ENCODE measurements at places on chromosomes 3 and 15.

DNA sequence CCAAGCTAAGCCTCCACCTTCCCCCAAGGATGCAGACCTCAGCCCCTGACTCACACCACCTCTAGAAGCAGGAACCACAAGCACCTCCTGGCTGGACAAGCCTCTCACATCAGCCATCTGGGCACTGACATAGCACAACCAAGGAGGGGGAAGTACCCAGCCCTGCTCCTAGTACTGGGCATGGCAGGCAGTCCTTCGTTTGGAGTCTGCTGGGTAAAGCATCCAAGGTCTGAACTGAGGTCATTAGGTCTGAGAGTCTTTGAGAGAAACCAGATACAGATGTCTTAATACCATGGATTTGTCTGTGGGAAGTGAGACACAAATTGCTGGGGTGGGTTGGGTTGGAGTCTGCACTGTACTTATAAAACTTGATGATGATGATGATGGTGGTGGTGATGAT is 61.8 kb downstream of the CCDC33 start:
- no peak for DNase-seq

DNA sequence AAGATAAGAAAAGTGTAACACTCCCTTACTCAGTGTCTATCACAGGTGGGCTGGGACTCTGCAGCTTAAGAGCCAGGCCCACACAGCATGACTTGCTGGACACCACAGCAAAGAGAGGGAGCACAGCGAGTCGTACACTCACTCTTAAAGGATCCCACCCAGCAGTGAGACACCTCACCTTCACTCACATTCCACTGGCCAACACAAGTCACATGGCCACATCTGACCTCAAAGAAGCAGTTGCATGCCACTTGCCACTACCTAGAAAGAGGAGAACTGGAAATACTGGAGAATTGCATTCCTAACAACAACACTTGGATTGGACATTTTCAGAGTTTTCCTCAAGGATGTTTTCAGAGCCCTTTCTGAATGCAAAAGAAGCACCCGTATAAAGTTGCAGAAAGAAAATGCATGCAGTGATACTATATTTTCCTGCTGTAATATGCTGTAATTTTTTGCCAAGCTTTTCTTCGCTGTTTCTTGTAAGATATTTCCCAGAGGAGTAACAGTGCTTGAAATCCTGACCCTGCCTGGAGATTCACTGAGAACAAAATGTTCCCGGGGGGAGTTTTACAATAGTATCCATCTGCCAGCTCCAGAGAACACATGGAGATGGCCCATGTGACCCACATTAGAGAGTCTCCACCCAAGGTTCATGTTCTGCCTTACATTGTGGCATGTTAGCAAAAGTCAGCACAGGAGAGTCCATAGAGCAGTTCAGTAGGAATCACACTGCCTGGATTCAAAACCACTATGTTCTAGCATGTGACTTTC is 42.2 kb downstream of the TRIM42 start:
- DNase-seq: no peak

- peak; percentile 48 for DNase-seq
Observed at GRCh38 chr15:77634266-77634962, 1.7 kb upstream of the LINGO1 start.

GRCh38 chr3:102450976-102451375 is 16.2 kb downstream of the ZPLD1 start:
- DNase-seq: no peak

- DNase-seq: no peak
Observed at GRCh38 chr3:191047930-191048329, 151.1 kb upstream of the OSTN start.

DNA sequence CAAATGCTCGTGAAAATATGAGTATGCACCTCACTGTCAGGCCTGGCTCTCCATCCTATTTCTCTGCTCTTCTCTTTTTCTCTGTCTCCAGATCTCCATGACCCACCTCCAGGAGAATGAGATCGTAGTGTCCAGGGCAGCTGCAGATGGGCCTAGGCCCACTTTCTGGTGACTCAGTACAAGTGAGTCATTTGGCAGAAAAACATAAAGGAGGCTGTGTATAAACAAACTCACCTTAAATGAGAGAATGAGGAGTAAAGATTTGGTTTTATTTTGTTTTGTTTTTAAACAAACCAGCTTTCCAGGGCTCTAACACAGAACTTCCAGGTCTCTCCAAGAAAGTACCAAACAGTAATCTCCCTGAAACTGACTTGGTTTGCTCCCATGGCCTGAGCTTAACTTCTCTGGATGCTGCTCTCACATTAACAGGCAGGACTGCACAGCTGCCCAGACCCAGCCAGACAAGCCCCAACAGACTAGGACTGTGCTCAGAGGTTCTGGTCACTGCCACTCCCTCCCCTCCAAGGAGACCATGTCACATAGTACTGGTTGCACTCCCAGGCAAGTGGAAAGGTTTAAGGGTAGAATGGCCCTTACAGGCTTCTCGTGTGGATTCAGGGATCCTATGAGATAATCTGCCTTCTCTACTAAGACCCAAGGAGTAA is 1.5 kb upstream of the HEG1 start:
- DNase-seq: no peak

- no peak for DNase-seq
Observed at GRCh38 chr15:91895051-91895450, 41.5 kb downstream of the SLCO3A1 start.

DNA sequence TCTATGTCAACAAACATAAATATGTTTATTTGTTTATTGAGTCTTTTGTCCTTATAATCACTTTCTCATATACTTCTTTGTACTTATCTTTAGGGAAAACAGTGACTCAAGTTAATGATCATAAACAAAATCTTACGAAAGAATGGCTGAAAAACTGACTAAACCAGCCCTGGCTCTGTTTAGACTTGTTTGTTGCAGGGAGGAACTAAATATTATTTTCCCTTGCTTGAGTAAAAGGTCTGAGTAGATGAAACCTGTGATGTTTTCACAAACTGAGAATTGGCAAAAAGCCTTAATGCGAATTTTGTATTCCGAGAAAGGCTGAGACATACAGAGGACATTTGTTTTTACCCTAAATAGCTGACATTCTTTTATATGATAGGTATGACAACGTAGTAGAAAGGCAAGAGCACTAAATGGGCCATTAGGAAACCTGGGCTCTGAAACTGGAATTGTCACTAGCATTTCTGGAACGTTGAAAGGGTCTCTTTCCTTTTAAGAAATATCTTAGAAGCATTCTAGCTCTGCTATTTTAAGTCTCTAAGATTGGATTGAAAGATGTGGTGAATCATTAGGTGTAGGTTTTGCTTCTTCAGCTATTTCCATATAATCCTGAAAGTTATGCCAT is 18.2 kb upstream of the CLDN16 start:
- DNase-seq: no peak

DNA sequence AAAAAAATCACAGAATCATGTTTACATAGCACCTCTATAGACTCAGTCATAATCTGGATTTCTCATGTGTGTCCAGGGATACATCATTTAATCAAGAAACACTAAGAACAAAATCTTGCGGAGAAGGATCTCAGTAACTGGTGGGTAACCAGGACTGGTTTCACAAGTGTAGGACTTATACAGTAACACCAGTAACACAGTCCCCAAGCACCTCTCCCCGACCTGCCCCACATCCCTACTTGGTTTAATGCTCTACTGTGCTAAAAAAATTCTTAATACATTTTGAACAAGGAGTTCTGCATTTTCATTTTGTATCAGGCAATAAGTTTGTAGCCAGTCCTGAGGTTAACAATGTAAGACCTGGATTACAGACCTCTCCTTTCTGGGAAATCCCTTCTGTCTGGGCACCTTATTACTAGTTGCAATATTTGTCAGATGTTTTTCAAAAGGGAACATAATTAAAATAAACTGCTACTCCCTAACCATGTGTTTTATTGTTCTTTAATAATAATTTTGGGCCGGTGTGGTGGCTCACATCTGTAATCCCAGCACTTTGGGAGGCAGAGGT is 57.6 kb upstream of the BBX start:
- no peak for DNase-seq

DNA sequence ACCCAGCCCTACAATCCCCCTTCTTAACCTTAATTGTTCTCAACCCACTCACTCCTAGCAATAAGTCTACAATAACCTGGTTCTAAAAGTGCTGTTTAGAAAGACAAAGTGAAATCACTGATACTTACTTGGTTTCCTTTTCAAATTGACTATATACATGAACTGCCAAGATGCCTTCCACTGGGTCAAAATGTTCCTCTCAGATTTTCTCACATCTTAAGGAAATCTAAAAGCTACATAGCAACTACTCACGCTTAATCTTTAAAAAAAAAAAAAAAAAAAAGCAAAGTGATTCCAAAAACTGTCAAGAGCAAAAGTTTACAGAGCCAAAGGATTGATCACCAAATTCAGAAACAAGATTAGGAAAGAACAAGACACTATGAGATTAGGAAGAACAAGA is 68.7 kb upstream of the MAP4 start:
- DNase-seq: no peak

- no peak for DNase-seq
Observed at GRCh38 chr3:24476871-24477656, 17.6 kb downstream of the THRB start.

DNA sequence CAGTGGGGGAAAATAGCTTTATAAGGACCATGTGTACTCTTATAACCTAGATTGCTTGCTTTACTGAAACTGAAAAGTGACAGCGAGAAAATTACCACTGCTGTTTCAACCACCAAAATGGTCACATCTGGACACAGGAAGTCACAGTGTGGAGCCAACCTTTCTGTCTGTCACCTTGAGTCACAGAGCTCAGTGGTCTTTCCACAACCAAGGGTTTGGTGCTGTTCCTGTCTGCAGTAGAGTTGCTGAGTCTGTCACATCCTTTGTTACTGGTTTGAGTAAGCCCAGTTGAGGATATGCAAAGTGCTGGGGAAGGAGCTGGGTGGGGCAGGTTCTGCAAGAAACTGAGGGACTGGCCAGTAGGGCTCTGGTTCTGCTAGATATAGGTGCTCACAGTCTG is 139.1 kb upstream of the EIF1B start:
- no peak for DNase-seq

DNA sequence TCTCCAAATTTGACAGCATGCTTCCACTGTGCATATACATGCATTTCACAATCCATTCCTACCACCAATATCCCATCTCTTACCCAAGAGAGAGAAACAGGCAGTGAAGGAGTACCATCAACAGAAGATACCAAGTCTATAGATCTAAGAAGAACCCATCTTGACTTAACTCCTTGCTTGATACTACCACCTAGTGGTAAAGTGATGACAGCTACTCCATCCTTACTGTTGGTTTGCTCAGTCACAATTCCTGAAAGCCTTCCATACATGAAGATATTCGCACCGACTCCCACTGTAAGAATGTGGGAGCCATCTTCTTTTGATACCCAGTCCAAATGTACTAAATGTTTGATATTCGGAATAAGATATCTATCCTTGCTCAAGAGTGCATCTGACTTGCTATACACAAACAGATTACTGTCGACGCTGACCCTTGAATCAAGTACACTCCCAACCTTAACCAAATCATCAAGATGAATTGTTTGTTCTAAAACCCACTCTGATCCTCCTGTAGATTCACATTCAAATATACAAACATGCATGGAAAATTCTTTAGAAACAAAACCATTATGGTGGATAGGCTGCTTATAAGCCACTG is 123.1 kb downstream of the DMXL2 start:
- DNase-seq: no peak

GRCh38 chr15:70092464-70093027 is 5.2 kb downstream of the TLE3 start:
- no peak for DNase-seq

GRCh38 chr3:55164876-55165275 is 237.0 kb upstream of the LRTM1 start:
- DNase-seq: no peak

DNA sequence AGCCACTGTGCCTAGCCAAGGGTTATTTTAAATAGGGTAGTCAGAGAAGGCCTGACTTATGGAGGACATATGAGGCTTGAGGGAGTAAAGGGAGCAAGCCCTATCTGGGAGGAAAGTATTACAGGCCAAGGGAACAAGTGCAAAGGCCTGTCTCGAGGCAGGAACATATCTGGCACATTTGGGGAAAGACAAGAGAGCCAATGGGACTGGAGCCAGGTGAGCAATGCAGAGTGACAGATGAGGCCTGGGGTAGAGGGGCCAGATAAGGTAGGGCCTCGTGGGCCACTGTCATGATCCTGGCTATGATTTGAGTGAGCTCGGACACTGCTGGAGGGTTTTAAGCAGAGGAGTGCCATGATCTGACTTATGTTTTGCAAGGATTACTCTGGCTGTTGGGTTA is 43.8 kb downstream of the DCP1A start:
- no peak for DNase-seq

DNA sequence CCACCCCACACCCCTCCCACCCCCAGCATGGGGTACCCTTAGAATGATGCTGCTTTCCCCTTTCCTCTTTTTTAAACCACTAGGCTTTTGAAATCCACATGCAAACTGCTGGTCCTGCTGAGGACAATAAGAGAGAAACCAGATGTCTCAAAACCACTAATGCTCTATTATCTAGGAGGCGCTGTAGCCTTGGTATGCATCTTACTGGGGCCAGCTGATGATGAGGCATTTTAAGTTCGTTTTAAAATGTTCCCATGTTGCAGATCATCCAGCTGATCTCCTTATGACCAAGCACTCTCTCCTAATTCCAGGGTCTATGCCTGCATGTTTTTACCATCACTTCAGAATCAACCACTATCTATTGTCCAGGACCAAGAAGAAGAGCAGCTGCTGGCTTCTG is 1.3 kb downstream of the NME9 start:
- DNase-seq: no peak

DNA sequence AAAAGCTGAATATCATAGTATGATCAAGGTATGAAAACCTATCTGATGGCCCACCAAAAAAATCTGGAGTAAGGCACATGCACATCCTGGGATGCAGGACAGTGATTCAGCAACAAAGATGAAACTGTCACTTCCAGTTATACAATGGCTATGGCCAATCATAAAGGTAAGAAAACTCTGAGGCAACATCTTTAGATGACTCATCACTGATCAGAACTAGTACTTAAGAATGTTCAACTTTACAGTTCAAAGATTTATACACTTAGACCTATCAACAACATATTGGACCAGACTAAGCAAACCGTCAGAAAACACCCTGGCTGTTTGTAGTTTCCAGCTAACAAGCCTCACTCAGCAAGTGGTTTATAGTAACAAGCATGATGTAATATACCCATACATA is 21.3 kb upstream of the PLCH1 start:
- no peak for DNase-seq

DNA sequence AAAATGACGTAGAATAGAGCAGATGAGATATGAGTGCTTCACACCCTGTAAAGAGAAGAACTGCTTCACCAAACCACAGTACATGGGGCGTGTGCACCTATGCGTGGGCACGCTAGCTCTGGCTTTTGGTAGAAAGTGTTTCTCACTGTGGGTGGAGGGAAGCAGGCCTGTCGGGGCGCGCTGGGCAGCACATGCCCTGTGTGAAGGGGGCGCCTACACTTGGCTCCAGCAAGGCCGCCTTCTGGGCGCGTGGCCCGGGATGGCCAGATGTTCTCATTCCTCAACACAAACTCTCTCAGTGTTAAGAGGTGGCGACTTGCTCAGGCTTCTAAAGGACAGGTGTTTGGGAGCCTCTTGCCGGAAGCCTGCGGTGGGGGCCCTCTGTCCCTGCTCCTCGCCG is 90.0 kb downstream of the FBLN2 start:
- no peak for DNase-seq
